Right renal cortex interstitium (tissue), 3 donors: ENCODE measurements at places on chromosomes 12 and 14. TPM values are rescaled to one million over a fixed set of nuclear protein-coding genes. Genes with fewer than 3 reads are reported as not detected.

DNA sequence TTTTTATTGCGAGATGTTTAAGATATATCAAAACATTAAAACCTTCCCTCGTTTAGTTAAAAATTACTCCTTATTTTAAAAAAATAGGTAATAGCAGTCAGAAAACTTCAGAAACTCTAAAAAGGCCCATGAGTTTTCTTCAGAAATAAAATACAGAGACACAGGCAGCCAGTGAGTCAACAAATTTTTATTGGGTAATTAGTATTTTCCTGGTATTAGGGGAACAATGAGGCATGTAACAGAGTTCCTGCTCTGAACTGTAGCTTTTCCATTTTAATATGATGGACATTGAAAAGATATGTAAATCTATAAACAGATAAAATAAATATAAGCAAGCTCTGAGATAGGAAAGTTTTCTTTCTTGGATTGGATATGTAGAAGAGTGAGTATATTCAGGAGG, 399 bp upstream of the ZNF705A start:
- DNase-seq, result no peak

GRCh38 chr14:105392131-105393090, 5.9 kb upstream of the TEX22 start:
- DNase-seq, result no peak

- DNase-seq, result no peak
These were observed 697 bp downstream of the HOXC10 start for GRCh38 chr12:53985692-53985993.

- no peak for DNase-seq
These were observed 24.8 kb downstream of the FRMD6 start for GRCh38 chr14:51676549-51676948.

DNA sequence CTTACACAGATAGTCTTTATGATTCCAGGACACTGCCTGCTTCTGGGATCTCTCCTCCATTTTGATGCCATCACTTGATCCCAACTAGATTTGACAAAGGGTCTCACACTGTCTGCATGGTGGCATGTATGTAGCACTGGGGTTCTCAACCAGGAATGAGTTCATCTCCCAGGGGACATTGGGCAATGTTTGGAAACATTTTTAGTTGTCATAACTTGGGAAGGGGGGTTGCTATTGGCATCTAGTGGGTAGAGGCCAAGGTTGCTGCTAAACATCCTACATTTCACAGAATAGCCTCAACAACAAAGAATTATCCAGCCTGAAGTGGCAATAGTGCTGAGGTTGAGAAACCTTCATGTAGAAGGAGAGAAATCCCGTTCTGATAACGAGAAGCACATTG, 376.2 kb downstream of the DPF3 start:
- DNase-seq, result no peak

- DNase-seq, result no peak
These were observed 22.3 kb downstream of the ATP5MC2 start for GRCh38 chr12:53653595-53653994.

DNA sequence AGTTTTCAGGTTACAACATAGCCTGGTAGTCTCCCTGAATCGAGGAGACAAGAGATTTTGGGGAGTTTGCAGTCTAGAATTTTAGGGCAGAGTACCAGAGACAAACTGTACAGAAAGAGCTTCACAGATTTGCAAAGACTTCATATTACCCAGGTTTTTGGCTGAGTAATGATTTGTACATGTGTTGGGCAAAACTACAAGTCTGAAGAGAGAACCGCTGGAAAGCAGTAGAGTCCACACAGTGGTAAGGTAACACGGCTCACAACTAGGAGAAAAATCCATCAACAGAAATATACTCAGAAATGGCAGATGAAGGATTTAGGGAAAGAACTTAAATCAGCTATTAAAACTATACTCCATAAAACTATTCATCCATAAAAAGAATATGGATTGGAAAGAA, 25.7 kb downstream of the FBXO33 start:
- no peak for DNase-seq

- no peak for DNase-seq
These were observed 204.3 kb downstream of the PPM1H start for GRCh38 chr12:62730649-62731048.

DNA sequence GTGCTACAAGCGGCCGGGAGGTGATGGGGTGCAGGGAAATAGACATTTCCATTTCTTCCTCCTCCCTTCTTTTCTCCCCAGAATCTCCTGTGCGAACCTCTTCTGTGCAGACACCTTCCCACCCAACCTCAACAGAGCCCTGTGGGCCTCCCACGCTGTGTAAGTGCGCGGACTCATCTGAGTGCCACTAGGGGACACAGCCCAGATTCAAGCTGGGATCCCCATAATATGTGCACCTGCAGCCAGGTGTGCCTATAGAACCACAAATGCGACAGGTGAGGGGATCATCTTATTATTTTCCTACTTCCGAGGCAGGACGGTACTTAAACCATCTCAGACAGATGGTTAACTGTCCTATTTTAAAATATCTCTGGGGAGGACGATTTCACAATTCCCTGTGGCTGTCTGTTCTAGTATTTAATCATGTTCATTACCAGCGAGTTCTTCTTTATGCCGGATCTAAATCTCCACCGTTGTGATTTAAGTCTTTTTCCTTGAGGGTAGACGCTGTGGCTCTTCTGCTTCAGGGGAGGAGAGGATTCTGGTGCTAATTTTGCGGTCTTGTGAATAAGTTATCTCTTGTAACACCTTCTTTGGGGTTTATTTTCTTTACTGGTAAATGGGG, 17.2 kb upstream of the CACNA1C start:
- DNase-seq, result no peak

- DNase-seq, result no peak
These were observed 139.5 kb downstream of the SMOC1 start for GRCh38 chr14:70018713-70019211.

DNA sequence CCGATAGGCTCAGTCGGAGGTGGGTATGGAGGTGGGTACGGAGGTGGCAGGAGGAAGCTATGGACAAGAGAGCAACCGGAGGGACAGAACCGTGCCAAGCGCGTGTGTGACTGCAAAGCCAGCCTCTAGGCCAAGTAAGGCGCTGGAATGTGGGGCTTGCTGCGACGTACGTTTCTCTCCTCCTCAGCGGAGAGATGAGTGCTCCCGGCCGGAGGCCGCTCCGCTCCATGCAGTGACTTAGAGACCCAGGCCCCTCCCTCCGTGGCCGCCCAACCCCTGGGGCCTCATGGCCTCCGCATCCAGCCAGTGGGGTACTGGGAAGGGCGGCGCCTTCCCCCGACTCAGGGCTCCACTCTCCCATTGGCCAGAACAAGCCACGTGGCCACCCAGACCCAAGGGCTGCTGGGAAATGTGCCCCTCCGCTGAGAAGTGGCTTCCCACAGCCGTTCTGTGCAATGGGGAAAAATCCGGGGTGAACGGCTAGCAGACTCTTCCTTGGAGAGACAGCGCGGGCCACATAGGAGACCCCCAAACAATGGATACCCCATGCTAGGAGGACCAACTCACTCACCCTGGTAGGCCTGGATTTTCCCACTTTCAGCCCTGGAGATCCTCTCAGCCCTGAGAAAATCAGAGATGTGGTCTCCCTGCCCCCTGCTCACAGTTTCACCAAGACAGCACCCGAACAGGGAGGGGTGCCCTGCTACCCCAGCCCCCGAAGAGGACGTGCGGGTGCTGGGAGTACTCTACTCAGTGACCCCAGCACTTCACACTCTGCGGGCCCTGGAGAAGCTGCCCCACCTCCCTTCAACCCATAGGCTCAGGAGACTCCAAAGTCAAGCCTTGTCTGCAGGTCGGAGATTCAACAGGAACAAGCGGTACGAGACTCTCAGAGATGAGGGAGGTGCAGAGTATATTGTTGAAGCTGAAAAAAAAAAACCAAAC, 66.7 kb downstream of the RIMBP2 start:
- no peak for DNase-seq

Gene POTEG
- 0.08 TPM for polyA plus RNA-seq

Gene SLC10A1
- not detected for polyA plus RNA-seq

Gene GLT8D2
- polyA plus RNA-seq, result 15.5 TPM

Gene CLMN
- polyA plus RNA-seq, result 24.0 TPM

Gene TSPAN8
- 44.3 TPM for polyA plus RNA-seq

Gene MMAB
- 33.6 TPM for polyA plus RNA-seq

Gene NUDT14
- 21.0 TPM for polyA plus RNA-seq

Gene SP1
- 81.0 TPM for polyA plus RNA-seq

Gene BATF
- 0.41 TPM for polyA plus RNA-seq

Gene CPNE8
- polyA plus RNA-seq, result 13.7 TPM
